ENCODE measurements at places on chromosomes 6 and 20.

DNA sequence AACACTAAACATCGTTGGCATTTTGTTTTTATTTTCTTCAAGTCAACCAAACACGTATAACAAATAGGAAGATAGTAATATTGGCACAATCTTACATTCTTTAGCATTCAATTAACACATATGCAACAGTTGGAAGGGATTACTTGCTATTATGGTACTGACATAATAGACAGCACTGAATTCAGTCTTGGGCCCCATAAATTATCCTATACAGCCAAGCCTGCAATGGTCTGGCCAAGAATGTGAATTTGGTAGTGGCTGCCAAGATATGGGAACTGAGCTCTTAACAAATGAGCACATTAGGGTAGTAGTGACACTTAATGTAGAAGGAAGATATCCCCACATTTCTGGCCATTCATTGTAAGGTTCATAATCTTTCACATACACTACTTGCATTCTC is 44.8 kb upstream of the ARHGAP18 start:
- DNase-seq = no peak

DNA sequence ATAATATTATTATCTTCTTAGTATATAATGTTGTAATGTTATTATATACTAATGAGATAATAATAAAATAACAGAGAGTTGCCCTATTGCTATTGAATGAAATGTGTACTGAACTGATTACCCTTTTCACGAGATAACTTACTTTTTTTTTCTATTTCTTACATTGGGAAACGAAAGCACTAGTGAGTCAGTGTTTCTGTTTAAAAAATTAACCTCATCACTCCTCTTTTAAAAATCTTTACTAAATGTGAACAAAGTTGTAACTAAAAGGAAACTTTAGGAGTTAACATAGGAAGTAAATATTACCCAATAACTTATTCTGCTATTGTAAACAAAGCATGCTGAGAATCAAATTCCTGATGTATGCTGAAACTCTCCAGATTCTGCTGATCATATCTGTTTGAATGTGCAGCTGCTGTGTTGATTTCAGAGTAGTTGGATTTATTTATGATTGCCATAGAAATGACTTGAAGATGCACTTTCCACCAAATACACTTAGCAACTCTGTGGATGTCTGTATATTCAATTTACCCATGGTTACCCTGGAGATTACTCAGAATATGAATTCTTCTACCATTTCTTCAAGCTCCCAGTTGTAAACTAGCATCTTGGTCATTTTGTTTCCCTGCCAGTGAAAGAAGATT is 523.4 kb downstream of the TENT5A start:
- no peak for DNase-seq

DNA sequence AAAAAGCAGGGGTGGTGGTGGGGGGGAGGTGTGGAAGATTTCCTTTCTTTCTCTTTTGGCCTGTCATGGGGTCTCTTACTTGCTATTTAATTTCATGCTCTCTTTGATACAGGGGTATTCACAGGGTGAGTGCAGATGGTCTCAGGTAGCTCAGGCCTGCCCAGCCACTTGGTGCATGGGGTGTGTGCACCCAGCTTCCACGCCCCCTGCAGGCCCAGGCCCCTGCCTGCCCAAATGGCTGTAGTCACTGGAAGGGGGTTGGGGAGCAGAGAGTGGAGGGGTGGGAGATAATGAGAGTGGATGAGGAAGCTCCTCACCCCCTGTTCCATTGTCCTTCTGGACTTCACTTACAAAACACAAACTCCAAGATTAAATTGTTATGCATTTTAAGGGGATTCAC is 133.6 kb upstream of the SGK1 start:
- DNase-seq = no peak

DNA sequence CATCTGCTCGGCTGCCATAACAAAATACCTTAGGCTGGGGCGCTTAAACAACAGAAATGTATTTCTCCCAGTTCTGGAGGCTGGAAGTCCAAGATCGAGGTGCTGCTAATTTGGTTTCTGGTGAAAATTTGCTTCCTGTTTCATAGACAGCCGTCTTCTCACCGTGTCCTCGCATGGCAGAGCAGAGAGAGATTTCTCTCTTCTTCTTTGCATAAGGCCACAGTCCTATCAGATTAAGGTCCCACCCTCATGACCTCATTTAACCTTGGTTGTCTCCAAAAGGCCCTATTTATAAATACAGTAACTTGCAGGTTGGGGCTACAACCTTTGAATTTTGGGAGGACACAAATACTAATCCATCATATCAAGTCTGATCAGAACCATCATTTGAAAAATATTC is 544.3 kb downstream of the KIF16B start:
- DNase-seq = no peak

GRCh38 chr6:168217880-168218537 is 101.6 kb downstream of the DACT2 start:
- DNase-seq = no peak

GRCh38 chr20:56200456-56200855 is 48.1 kb upstream of the MC3R start:
- DNase-seq = no peak

DNA sequence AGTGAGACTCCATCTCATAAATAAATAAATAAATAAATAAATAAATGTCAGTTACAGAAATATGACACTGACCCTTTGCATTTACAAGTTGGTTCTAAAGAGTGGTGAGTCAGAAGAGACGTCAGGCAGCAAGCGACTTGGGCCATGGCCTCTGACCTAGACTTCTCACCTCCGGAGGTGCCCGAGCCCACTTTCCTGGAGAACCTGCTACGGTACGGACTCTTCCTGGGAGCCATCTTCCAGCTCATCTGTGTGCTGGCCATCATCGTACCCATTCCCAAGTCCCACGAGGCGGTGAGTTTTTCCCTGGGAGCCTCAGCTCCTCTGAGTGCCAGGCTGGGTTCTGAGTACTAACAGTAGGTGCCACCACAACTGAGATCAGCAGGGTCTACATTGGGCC is 11.7 kb downstream of the MANBAL start:
- DNase-seq = no peak

GRCh38 chr20:54174457-54175175 is 830 bp upstream of the CYP24A1 start:
- DNase-seq = no peak

- DNase-seq = no peak
Observed at GRCh38 chr20:45111799-45112471, 3.0 kb downstream of the WFDC5 start.

GRCh38 chr6:102918161-102918560 is 1524.7 kb downstream of the GRIK2 start:
- DNase-seq = no peak

DNA sequence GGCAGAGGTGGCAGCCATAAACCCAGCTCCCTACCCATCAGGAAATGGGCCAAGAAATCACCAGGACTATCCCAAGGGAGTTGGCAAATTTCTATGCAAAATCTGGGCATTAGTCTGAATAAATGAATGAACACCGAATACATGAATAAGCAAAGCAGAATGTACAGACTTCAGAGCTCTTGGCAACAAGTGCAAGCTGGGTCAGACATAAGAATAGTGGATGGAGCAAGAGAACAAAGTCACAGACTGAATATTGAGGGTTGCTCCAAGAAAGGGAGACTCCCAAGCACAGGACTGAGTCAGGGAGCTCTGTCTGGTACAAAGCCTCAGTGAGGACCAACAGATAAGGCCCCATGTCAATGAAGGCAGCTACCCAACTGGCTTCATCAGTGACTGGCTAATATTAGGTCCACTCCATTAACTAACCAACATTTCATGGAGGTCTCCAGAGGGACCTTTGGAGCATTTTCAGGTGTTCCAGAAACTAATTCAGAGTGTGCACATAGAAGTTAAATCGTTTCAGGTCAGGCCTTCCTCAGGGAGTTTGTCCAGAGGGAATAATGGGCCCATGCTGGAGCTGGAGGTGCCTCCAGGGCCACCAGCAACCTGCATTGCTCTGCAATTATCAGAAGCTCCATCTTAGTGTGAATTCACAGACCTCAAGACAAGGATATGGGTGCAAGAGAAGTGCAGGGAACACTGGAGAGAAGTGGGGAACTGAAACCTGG is 191.5 kb upstream of the RALGAPA2 start:
- DNase-seq = no peak

DNA sequence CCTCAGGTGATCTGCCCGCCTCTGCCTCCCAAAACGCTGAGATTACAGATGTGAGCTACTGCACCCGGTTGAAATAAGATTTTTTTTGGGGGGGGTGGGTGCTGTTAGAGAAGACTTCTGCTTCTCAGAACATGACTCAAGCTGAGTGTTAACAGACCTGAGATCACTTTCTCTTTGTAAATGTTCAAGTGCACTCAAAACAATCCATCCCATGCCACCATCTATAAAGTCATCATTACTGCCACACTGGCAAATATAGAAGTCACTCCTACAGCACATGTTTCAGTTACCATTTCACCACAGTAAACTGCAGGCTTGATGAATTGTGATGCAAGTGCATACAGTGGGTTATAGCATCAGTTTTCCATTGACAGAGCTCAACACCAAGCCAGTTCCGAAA is 9.0 kb downstream of the VPS16 start:
- DNase-seq = no peak

- DNase-seq = no peak
Observed at GRCh38 chr6:26493258-26493657, 6.8 kb upstream of the BTN1A1 start.

- no peak for DNase-seq
Observed at GRCh38 chr6:33967265-33967767, 163.5 kb upstream of the MLN start.

- DNase-seq = no peak
Observed at GRCh38 chr20:25310921-25311728, 63.2 kb downstream of the PYGB start.

DNA sequence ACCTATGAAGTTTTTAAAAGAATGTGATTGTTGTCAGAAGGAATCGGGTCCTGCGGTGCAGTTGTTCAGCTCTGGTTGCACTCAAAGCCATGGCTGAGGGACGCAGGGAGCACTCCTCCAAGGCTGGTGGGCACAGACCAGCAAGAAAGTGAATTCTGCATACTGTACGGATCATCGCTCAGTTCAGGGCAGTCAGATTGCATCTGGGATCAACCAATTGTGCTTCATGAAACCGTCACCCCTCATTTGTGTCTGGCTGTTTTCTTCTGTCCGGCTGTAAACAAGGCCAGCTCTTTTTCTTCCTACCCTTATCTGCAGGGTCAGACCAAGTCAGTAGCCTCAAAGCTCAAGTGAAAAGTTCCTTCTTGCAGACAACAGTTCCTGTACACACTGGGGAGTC is 478.3 kb downstream of the TFAP2A start:
- DNase-seq = no peak

- DNase-seq = no peak
Observed at GRCh38 chr6:156880913-156881312, 103.7 kb downstream of the ARID1B start.

DNA sequence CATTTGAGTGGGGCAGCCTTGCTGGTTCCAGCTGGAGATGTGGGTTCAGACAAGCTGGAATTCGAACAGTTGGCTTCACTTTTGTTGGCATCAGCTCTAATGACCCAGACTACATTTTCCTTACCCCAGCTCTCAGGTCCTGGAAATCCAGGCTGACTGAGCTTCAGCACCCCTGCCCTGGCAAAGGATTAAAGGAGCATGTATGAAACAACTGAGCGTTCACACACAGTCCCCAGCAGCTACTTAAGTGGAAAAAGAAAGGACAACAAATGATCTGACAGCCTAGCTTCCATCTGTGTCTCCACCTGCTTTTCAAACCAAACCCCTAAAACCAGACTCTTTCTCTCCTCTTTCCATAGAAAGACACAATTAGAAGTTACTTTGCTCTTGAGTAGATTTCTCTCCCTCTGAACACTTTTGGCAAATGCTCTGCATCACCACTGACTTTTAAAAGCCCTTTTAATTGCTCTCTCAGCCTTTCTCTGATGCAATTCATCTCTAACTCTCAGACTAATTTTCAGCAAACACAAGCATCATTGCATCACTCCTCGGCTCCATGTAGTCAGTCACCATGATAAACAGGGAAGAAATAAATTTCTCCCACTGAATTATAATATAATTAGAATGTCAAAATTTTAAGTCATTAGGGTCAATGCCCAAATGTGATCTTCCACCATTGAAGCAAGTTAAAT is 28.1 kb downstream of the ROS1 start:
- no peak for DNase-seq

DNA sequence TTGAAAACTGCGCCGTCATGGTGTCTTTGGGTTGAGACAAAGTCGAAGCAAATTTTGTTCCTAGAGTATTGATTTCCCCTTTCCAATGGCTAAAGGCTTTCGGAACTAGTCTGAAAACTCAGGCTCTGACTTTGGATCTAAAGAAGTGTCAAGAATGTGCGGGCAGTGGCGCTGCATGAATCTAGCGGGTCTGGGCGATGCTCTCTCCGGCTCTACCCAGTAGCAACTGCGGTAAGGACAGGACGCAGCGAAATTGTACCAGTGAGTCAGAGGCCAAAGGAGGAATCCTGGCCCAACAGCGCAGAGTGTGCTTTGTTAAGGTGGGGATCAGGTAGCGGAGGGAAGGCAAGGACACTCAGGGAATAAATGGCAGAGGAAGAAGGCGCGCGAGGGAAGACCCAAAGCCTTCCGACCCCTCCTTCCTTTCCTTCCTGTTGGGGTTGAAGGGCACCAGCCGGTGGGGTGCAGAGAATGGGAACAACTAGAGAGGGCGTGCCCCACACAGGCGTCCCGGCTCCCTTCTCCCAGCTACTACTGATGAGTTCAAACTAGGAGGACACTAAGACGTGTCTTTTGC is 32.1 kb downstream of the HLA-F start:
- DNase-seq = no peak

GRCh38 chr6:15913573-15913972 is 215.3 kb upstream of the MYLIP start:
- DNase-seq = no peak

DNA sequence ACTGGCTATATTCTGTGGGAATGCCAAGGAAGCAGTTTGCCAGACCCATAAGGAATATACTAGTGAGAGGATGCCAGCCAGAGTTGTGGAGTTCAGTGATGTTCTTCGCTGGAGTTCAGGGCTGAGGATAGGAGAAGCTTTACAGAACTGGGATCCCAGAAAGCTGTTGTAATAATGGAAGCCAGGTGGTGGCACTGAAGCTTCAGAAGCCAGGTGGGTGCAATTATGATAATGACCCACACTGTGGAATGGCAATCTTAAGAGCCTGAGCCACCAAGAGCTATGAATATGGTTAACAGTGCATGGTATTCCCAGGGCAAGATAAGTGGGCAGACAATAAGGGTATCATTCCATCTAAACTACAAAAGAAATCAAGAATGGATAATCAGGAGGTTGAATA is 25.1 kb upstream of the ENPP1 start:
- DNase-seq = no peak

DNA sequence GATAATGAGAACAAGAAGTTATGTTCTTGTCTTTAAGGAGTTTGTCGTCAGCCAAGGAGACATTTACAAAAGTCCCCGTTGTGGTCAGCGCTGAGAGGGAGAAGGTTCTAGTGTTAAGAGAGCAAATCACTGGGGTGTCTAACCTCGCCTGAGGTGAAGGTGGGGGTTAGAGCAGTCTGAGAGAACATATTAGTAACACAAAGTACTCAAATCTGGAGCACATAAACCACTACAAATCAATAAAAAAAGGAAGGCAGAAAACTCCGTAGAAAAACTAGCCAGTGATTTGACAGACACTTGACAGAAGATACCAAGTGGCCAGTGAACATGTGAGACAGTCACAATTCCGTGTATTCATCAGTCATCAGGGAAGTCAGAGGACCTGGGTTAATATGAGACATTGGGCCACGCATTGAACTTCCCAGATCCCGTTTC is 45.4 kb downstream of the CDS2 start:
- DNase-seq = no peak

GRCh38 chr20:10611357-10611756 is 62.4 kb downstream of the JAG1 start:
- DNase-seq = no peak
